Caco-2 (cell line): ENCODE measurements at places on chromosomes 16 and 17. TPM values are rescaled to one million over a fixed set of nuclear protein-coding genes. Genes with fewer than 3 reads are reported as not detected.

GRCh38 chr17:82320956-82321927 lies 3.8 kb upstream of the CD7 start:
- no peak for DNase-seq

GRCh38 chr16:81876273-81876900 lies 97.3 kb downstream of the PLCG2 start:
- no peak for DNase-seq

GRCh38 chr17:8994319-8994718 lies 27.0 kb upstream of the NTN1 start:
- peak; percentile 65 for DNase-seq

Gene CEP295NL
- 1.7 and 2.0 TPM in 2 replicates for total RNA-seq

Gene TBC1D3B
- total RNA-seq = 9.1 and 12.5 TPM in 2 replicates

DNA sequence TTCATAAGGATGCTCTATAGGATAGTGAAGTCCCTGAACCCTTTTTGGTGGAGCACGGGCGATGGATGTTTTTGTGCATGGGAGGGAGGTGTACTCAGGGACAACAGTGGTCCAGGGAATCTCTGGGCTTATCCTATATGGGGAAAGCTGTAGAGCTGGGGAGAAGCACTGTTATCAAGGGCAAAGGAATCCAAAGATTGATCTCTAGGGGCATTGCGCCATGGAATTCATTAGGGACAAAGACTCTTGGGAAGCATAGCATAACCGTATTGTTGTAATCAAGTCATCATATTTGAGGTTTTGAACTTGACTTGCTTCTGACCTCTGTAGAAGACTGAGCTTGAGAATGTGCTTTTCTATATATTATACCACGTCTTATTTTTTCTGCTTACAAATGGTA lies 172.9 kb upstream of the ZFHX3 start:
- DNase-seq = no peak

- DNase-seq = peak; percentile 78
Observed at GRCh38 chr16:87806641-87807546, 41.1 kb upstream of the KLHDC4 start.

Gene BLMH
- 56.1 and 57.4 TPM in 2 replicates for total RNA-seq

Gene PRDM7
- not detected in 2 replicates for total RNA-seq

GRCh38 chr16:28528463-28528867 lies 10.3 kb downstream of the NUPR1 start:
- no peak for DNase-seq

DNA sequence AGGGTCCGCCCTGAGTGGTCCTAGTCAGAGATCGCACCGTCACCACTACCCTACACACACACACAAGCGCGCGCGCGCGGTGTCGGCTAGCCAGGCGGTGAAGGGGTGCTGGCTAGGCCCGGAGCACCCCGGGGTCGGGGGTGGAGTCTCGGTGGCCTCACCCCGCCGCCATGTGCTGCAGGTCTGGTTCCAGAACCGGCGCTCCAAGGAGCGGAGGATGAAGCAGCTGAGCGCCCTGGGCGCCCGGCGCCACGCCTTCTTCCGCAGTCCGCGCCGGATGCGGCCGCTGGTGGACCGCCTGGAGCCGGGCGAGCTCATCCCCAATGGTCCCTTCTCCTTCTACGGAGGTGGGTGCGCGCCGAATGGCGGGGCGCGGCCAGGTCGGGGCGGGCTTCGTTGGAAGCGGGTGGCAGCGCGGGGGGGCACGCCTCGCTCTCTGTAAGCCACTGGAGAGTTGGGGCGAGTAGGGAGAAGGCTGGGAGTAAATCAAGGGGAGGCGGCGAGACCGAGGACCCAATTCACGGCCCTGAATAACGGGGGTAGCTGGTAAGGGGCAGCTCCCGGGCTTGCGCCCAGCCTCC lies 4.8 kb downstream of the LHX1 start:
- DNase-seq = no peak

Gene C17orf78
- total RNA-seq = not detected in 2 replicates

Gene PAQR4
- 12.0 and 13.4 TPM in 2 replicates for total RNA-seq
